CD4-positive, alpha-beta T cell treated with Interleukin-17A for 1 hour (primary cell): ENCODE measurements at places on chromosomes 5 and 9.

GRCh38 chr9:93906195-93906880 lies 48.8 kb downstream of the BARX1 start:
- no peak for DNase-seq

- peak; percentile 75 for DNase-seq
Observed at GRCh38 chr9:99824378-99825171, 2.9 kb downstream of the NR4A3 start.

DNA sequence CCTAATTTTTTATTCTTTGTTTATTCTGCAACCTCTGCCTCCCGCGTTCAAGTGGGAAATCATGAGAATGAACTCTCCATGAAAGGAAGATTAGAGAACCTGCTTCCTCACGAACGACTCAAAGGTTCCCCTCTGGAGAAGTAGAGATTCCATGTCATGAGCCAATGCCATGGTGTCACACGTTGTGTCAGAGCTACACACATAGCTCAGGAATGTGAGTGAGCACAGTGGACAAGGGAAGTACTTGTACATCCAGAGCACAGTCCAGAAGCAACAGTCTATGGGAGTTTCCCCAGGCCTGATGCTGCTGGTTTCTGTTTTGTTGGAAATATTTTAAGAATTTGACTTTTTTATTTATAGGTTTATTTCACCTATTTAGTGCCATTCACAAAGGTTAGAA lies 26.8 kb upstream of the PPP2CA start:
- no peak for DNase-seq

GRCh38 chr5:32223972-32224609 lies 50.0 kb upstream of the GOLPH3 start:
- DNase-seq, result no peak

- no peak for DNase-seq
Observed at GRCh38 chr9:74772121-74772520, 115.6 kb downstream of the TRPM6 start.

DNA sequence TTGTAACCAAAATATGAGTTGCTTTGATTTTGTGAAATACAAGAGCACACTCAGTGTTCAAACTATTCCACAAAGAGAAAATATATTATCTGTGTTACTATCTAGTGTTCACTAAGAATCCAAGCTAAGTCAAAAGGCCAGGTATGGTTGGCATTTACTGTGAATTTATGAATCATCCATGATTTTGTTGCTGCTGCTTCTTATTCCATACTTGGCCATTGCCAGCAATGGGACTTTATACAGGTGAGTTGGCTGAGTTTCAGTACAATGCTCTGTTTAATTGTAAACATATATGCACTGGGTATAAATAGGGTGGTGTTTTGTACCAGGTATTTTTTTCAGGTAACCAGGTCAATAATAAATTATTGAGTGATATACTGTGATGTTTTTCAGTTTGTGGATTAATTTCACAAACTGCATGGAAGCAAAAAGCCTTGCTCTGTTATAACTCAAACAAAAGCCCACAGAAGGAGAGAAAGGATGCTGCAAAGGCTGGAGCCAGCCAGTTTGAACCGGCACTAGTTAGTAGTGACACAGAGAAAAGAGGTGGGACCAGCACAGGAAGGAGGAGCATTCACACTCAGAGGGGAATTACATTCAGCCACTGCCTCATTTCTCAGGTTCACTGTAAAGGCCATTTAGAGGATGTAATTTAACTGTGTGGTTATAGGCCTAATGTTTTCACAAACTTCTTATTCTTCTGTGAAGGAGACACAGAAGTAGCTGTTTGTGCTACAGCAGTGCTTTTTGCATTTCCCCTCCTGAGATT lies 381.8 kb downstream of the ADGRV1 start:
- DNase-seq, result peak; percentile 53

GRCh38 chr9:85040821-85041465 lies 371.4 kb downstream of the NTRK2 start:
- DNase-seq, result no peak

GRCh38 chr5:131196331-131196730 lies 25.6 kb downstream of the LYRM7 start:
- DNase-seq, result no peak

DNA sequence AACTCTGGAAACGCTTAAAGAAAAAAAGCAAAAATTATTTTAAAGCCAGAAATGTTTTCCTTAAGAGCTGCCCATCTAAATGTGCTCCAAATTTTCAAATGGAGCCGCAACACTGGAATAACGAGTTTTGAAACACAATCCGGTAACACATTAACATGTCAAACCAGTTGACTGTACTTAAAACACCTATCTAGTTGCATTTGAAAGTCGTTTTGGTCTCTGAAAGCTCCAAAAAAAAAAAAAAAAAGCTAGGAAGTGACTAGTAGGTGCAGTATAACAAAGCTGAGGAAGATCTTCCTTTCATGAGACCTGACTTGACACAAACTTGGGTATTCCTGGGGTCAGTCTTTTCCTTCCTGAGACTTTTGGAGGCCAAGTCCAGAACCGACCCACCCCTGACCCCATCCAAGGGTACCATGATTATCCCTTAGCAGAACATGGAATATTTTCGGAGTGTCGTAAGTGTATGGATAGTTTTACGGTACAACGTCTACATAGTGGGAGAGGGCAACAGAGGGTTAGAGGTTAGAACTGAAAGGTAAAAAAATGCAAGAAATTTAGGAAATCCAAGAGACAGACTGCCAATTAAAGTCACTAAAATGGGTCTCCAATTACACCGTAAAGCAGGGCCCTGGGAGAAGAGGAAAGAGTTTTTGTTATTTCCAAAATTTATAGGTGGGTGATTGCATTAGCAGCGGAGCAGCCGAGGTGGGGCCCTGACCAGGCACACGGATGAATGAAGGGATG lies 812 bp downstream of the CETN3 start:
- no peak for DNase-seq

GRCh38 chr9:90974016-90974415 lies 172.4 kb downstream of the SYK start:
- DNase-seq, result no peak

GRCh38 chr5:137254119-137255090 lies 244.7 kb downstream of the SPOCK1 start:
- DNase-seq, result no peak
